Colonic mucosa (tissue), 4 donors: ENCODE measurements at places on chromosomes 5 and 9. TPM values are rescaled to one million over a fixed set of nuclear protein-coding genes. Genes with fewer than 3 reads are reported as not detected.

GRCh38 chr9:125074976-125075375 is 68.4 kb downstream of the SCAI start:
- no peak for DNase-seq

GRCh38 chr5:117741655-117742206 is 1167.1 kb upstream of the SEMA6A start:
- no peak for DNase-seq

DNA sequence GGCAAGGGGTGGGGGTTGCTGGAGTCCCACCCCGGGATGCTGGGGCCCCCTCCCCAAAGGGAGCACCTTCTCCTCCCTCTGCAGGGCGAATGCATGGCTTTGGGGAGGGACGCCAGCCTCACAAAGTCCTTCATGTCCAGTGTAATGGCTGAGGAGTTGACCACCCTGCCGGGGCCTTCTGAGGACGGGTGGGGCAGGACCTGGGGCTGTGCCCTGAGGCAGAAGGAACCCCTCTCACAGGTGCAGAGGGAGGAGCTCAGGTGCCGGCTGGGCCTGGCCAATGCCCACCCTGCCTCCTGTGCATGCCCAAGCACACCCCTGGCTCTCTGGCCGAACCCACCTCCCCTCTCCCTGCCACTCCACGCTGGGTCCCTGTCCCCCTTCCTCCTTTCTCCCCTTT is 64.3 kb upstream of the RNU6ATAC start:
- no peak for DNase-seq

- no peak for DNase-seq
Measured at GRCh38 chr5:78605611-78606010, 43.0 kb downstream of the LHFPL2 start.

DNA sequence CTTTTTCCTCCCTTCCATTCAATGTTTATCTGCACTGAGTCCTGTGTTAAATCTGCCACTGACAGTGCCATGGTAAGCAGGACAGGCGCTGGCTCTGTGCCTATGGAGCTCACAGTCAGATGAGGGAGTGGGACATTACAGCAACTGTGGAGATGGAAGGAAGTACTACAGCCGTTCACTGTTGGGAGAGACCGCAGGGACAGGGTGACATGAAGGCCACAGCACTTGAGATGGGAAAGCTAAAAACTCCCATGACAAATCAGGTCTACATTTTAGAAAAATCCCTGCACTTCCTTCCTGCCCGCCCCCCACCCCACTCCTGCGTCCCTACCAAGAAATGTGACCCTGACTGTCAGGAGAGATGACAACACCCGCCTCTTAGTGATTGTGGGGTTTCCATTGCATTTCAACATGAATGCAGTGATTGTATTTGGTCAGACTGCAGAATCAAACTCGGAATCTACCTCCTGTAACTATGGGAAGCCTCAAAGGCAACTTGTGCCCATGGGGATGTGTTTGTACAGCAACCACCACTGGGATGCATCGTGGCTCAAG is 56.4 kb downstream of the GTF3C4 start:
- DNase-seq = no peak

GRCh38 chr5:141957367-141957996 is 520 bp downstream of the PCDH12 start:
- no peak for DNase-seq

GRCh38 chr5:172834415-172835289 is 601 bp downstream of the ERGIC1 start:
- no peak for DNase-seq

DNA sequence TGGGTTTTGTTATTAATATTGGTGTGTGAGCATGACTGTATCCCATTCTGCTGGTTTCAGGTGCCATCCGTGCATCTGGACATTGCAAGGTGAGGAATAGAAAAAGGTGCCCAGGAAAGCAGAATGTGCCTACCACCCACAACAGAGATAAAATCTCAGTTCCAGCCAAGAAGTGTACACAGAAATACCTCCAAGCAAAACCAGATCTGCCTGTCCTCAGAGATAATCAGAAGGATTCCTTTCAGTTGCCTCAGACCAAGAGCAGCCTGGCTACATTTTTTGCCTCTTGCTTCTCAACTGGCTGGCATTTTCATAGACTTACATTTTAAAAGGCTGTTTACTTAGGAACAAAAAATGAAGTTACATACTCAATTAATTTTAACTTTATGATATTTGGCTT is 12.1 kb upstream of the ABLIM3 start:
- DNase-seq = no peak

- DNase-seq = no peak
Measured at GRCh38 chr9:87236546-87236945, 261.1 kb upstream of the DAPK1 start.

- no peak for DNase-seq
Measured at GRCh38 chr9:106868565-106868964, 5.6 kb downstream of the ZNF462 start.

- DNase-seq = no peak
Measured at GRCh38 chr5:61098251-61098995, 63.8 kb downstream of the SMIM15 start.

DNA sequence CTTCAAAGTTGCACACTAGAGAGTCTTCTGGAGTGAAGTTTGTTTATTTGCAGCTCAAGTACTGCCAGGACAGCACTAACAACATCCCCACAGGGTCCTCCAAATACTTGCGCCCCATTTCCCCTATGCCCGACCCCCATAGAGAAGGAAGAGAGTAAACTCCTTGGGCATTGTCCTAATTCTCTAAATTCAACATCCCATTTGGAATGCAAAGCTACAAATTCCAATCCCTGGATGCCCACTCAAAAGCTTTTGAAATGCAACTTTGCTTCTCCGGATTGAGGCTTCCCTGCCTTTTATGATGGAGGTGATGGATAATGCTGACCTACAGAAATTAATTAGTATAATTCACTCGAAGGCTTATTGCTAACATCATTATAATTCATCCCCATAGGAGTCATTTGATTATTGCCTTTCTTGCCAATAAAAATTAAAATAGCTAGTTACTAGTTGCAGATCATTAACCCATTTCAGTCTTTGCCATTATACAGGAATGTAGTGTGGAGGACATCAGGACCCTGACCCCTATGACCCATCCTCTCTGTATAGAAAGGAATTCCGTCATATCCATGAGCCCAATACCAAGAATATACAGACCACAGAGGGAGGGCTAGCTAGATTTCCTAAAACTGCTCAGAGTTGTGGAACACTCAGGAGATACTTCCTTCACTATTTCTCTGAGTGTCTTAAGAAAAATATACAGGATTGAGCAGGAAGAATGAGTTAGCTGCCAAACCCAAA is 277.6 kb downstream of the ZNF608 start:
- DNase-seq = no peak

DNA sequence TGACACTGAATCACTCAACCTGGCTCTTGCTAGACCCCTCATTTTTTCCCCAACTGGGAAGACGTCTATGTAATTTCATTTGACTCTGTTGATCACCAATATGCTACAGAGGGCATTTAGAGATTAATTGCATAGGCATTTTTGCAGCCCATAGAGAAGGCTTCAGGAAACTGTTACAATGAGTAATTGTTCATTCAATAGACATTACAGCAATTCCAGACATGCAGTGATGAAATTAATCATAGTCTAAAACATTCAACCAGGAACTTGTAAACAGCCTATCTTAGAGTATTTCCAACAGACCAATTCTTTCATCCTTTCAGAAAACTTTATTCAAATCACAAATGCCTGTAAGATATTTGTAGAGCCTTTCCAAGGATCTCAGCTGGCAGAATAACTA is 122.3 kb downstream of the MARCHF11 start:
- no peak for DNase-seq

DNA sequence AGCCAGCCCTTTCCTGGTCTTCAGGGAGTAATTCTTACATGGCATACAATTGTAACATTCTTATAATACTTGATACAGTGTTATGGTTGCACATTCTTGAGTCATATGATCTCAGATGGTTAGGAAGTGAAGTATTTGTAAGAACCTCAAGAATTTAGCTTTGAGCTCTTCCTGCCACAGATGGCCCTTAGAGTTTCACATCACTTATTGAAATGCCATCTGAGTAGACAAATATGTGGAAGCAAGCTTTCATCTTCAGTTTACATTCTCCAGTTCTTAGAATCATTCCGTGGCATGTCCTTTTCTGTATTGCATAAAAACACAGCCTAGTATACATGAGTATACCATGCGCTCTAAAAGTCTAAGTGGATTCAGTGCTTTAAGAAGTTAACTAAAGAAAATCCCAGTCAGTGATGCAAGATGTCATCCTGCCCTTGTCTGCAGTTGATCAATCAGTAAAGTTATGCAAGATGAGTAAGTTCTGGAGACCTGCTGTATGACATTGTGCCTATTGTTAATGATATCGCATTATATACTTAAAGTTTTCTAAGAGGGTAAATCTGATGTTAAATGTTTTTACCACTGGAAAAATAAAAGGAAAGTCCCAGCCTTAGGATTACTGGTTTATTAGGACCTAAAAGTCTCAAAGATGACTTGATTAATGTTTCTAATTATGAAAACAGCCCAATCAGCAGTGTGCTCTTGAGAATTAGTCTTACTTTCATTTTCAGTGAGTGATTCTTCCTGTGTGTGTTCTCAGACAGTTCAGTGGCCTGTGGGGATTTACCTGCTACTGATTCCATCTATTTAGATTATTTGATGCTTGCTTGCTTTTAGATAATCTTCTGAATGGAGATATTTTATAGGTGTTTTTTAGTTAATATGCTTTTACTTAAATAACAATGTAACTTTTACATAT is 29.4 kb downstream of the RHOBTB3 start:
- DNase-seq = no peak

DNA sequence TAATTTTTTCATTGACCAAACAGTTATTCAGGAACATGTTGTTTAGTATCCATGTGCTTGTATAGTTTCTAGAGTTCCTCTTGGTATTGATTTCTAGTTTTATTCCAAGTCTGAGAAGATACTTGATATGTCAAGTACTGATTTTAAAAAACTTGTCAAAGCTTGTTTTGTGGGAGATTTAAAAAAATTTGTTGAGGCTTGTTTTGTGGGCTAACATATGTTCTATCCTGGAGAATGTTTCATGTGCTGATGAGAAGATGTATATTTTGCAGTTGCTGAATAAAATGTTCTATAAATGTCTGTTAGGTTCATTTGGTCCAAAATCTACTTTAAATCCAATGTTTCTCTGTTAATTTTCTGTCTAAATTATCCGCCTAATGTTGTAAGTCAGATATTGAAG is 1065.1 kb upstream of the WWC1 start:
- DNase-seq = no peak

DNA sequence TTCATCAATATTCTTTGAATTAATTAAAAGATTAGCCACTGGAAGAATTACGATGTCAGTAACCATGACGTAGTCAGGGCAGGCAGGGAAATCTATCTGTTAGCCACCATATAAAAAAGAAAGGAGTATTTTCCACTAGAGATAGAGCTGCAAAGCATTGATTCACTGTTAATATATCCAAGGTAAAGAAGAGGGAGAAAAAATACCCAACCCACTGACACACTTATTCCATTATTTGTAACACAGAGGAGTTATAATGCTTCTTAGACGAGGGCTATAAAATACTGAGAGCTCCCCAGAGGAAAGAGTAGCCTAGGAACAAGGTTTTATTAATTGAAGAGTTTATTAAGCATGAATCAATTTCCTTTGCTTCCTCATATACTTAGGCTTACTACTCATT is 382.2 kb upstream of the CDH6 start:
- no peak for DNase-seq

GRCh38 chr5:172055421-172055820 is 49.0 kb upstream of the FBXW11 start:
- no peak for DNase-seq

GRCh38 chr5:150502106-150502505 is 5.8 kb upstream of the NDST1 start:
- no peak for DNase-seq

- no peak for DNase-seq
Measured at GRCh38 chr5:173680660-173681242, 64.3 kb upstream of the BOD1 start.

GRCh38 chr9:97629156-97629555 is 4.0 kb downstream of the TSTD2 start:
- no peak for DNase-seq

DNA sequence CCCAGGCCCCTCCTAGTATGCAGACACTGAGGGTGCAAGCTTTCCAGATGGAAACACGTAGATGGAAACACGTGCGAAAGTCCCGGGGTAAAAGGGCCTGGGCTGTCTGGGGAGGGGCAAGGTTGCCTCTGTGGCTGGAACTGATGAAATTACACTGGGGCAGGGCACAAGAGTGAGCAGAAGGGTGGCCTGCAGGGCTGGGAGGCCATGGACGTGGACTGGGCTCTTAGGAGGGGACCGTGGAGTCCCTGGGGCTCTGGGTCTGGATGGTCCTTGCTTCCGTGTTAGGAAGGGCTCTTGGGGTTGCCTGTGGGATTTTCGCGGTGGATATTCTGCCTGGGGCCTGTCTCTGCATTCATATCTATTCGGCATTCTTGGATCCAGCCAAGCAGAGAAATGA is 63.3 kb downstream of the IRX1 start:
- DNase-seq = no peak

GRCh38 chr9:105439428-105439827 is 8.4 kb upstream of the FSD1L start:
- no peak for DNase-seq

DNA sequence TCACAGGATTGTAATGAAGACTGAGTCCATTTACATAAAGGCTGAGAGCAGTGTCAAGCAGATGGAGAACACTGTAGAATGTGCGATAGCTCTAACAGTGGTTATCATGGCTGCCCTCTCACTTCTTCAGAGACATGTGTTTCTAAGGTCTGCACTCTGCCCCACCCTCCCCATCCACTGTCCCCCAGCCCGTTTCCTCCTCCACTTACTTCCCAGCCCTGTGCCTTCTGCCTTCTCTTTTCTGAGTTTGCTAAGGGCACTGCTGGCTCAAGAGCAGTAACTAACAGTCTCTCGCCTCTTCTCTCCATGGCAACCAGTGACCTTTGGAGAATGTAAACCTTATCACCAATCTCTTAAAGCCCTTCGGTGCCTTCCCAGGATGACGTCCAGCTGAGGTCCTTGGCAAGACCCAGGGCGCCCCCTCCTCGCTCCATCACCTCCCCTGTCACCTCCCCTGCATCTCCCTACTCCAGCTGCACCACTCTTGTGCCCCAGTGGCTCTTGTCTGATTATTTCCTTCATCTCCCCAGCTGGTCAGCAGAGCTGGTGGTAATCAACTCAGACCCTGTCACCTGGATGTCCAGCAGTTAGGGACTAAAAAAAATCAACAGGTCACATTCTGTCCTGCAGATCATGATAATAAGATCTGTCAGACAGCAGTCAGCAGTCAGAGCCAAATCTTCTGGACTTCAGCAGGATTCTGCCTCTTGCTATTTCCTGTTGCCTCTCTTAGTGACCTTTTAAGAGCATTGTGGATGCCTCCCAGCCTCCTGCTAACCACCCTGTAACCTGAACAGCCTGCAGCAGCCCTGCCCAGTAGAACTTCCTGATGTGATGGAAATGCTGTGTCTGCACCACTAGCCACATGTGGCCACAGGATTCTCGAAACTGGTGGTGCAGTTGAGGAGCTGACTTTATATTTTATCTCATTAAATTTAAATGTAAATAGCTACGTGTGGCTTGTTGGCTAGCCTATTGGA is 9.0 kb downstream of the FXN start:
- no peak for DNase-seq

Gene DENND4C
- 91.4 TPM for total RNA-seq

Gene NRG2
- total RNA-seq = 0.10 TPM

Gene SPEF2
- total RNA-seq = 3.3 TPM

Gene SPAAR
- total RNA-seq = 2.6 TPM

Gene MARCOL
- total RNA-seq = not detected

Gene PCDHGB2
- total RNA-seq = 0.47 TPM

Gene GLRA1
- total RNA-seq = not detected

Gene SMC5
- total RNA-seq = 35.9 TPM

Gene GDA
- total RNA-seq = 22.2 TPM

Gene BTNL3
- 71.1 TPM for total RNA-seq

Gene PCDHGB7
- total RNA-seq = 2.5 TPM

Gene SHC3
- 0.58 TPM for total RNA-seq

Gene SGCD
- 2.2 TPM for total RNA-seq

Gene LIFR
- total RNA-seq = 10.3 TPM

Gene CCDC171
- 2.3 TPM for total RNA-seq
